ENCODE measurements at places on chromosomes 11 and 22.
A peak's percentile ranks its signal among the peaks of the same experiment; 100 is the strongest.

GRCh38 chr11:20351136-20351535 is 12.4 kb upstream of the HTATIP2 start:
- no peak for DNase-seq

GRCh38 chr22:22110548-22111266 is 128.1 kb upstream of the TOP3B start:
- DNase-seq = peak; percentile 61

DNA sequence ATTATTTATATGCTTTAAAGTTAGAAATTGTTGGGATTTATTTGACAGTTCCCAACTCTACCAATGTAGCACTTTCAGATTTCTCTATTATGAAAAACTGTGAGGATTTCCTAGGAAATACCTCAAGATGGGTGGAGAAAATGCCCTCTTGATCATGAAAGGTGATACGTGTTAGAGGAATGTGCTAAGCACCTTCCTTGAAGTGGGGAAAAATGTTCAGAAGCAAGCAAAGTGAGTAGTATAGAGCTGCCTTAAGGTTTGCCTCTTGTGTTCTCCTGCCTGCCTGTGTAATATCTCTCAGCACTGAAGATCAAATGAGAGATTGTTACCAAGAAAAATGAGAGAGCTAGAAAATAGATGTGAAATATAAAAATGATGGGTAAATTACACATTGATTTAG is 58.2 kb downstream of the YAP1 start:
- DNase-seq = no peak

GRCh38 chr22:47022075-47022473 is 259.6 kb downstream of the TBC1D22A start:
- DNase-seq = no peak

GRCh38 chr11:94751218-94751609 is 16.9 kb upstream of the AMOTL1 start:
- no peak for DNase-seq

- DNase-seq = no peak
Observed at GRCh38 chr11:12108875-12109453, 1.4 kb upstream of the MICAL2 start.

DNA sequence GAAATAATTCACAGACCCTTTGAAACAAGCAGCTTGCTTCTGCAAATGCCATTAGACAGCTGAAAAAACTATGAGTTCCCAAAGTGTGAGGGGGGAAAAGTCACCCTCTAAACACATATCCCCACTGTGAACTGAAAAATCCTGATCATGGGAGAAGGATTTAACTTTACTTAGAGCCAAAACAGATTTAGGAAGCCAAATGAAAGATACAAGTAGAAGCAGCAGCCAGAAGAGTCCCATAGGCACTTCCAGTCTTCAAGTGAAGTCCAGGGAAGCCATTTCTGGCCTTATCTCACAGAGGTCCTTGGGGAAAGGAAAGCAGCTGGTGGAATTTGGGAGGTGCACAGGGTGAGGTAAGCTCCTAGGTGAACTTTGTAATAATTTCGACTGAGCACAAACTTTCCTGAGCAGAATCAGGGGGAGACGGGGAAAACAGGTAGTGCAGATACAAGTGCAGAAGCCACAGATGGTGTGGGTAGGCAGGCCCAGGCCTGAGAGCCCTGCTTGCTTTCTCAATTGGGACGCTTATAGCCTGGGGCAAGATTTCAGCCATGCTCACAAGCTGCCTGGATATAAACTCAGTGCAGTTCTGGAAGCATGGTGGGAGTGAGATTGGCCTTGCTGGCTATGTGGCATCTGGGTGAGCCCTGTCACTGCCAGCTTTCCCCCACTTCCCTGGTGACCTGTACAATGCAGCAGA is 44.8 kb downstream of the GAS2 start:
- DNase-seq = no peak

GRCh38 chr11:46457021-46457420 is 65.4 kb upstream of the CHRM4 start:
- no peak for DNase-seq

- no peak for DNase-seq
Observed at GRCh38 chr11:19117760-19118097, 761 bp downstream of the ZDHHC13 start.

DNA sequence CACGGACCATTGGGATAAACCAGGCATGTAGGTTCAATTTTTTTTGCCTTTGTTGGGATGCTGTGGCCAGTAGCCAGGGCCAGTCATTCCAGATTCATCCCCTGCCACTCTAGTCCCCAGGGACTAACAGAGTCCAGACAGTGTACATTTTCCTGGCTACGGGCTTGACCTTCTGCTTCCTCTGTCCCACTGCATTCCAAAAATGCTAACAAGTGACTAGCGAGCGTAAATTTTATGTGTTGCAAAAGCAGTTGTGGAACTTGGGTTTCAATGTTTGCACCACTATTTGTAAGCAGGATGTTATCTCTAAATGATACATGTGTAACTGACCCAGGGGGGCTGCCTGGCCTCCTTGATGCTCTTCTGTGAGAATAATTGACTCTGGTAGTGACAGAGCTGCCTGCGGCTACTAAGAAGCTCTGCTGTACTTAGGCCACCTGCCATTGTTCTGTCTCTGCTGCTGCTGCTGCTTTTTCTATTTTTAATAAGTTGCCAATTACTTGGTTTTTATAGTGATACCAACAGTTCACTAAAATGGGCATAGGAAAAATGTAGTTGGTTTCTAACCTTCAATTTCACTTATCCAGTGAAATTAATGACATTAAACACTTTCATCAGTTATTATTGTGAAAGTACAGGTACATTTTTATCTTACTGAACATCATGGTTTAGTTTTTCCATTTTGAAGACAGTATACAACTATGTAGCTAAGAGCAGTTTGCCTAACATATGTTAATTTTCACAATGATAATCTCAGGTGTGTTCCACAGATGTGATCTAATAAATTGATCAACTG is 26.8 kb downstream of the TNRC6B start:
- no peak for DNase-seq
